ENCODE measurements at places on chromosomes 12 and 14.

DNA sequence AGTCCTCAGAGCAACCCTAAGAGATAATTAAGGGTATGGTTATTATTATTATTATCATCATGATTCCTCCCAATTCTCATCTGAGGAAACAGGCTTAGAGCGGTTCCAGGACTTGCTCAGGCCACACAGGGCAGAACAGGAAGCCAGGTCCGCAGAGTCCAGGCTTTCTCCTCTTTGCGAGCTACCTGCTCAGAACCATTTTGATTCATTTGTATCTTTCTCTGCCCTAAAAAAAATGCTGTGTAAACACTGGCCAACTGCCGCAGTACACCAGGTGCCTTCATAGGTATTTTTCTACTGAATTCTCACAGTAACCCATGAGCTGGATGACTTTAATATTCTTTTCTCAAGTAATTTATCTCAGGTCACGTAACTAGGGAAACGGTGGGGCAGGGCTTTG lies 45.3 kb downstream of the ST8SIA1 start:
- DNase-seq = no peak

GRCh38 chr12:12265571-12266388 lies 1.1 kb downstream of the LRP6 start:
- no peak for DNase-seq

- DNase-seq = no peak
Observed at GRCh38 chr12:98149270-98149669, 366.1 kb upstream of the TMPO start.

DNA sequence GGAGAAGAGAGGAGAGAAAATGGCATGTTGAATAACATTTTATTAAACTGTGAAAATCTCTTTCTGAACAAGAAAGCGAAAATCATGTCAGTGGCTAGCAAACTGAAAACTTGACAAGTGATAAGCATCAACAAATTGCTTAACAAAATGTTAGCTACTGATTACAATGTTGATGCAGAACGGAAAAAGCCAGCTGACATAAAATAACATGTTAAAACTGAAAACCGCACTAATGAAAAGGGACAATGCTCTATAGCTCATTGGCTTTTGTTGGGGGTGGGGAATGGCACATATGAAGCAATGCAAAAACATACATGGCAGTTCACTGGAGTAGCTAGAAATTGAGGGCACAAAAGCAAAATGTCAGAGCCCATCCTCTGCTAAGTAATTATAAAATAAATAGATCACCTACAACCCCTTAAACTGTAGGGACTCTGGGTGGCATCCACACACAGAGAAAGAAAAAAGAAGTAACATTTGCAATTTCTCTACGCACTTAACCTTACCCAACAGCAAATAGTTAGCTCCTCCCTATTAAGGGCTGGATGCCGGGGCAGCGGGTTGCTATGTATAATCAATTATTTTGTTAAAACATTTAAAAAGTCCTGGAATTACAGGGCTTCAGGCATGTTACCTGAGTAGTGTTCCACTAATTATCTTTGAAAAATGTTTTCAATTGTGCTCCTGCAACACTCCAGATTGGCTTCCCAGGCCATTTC lies 129.2 kb upstream of the USP15 start:
- no peak for DNase-seq

Data from stimulated activated CD4-positive, alpha-beta T cell treated with anti-CD3 and anti-CD28 coated beads, Interleukin-12 subunit alpha, Interleukin-12 subunit beta, amount 100 ng/mL, for 24 hours (primary cell).